ENCODE measurements at places on chromosomes 6 and 20.

GRCh38 chr6:106886922-106887797 is 87.4 kb downstream of the CD24 start:
- DNase-seq: no peak

- DNase-seq: no peak
Measured at GRCh38 chr6:41713159-41713649, 22.2 kb downstream of the TFEB start.

- no peak for DNase-seq
Measured at GRCh38 chr6:168221497-168222079, 98.0 kb downstream of the DACT2 start.

DNA sequence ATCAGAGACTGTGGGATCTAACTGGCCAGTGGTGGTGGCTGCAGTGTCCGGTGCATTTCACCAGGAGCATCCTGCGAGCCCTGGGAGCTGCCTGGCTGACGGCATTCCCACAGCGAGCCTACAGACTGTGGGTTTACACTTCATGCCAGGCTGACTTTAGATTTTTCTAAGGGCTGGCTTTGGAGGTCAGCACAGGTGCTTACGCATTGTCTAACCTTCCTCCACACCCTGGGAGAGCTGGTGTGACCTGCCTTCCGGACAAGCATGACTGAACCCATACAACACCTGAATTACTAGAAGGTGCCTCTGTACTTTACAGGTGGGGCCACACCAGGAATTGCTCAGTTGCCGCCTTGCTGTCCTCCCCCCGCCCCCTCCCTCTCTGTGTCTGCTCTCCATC is 96.2 kb downstream of the RREB1 start:
- no peak for DNase-seq

GRCh38 chr6:130019326-130020072 is 1.1 kb downstream of the L3MBTL3 start:
- DNase-seq: peak; percentile 46

DNA sequence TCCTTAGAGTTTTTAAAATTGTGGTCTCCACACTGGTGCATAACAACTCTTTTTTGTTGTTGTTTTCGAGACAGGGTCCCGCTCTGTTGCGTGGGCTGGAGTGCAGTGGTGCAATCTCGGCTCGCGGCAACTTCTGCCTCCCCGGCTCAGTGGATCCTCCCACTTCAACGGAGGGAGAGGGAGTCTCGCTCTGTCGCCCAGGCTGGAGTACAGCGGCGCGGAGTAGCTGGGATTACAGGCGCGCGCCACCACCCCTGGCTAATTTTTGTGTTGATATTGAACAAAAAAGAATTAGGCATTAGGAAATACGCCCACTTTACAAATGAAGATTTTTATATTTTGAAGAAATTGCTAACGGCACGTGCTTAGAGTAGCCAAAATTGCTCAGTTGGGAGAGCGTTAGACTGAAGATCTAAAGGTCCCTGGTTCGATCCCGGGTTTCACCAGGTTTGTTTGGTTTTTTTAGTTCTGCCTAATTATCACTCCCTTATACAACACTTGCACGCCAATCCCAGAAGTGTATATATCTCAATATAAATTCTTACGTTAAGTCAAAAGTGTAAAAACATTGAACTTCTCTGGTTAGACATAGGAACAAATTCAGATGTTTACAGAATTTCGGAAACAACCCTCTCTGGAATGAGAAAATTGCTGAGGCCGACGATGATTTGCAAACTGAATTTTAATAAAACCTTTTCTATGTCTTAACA is 159.6 kb downstream of the TRIM27 start:
- no peak for DNase-seq

DNA sequence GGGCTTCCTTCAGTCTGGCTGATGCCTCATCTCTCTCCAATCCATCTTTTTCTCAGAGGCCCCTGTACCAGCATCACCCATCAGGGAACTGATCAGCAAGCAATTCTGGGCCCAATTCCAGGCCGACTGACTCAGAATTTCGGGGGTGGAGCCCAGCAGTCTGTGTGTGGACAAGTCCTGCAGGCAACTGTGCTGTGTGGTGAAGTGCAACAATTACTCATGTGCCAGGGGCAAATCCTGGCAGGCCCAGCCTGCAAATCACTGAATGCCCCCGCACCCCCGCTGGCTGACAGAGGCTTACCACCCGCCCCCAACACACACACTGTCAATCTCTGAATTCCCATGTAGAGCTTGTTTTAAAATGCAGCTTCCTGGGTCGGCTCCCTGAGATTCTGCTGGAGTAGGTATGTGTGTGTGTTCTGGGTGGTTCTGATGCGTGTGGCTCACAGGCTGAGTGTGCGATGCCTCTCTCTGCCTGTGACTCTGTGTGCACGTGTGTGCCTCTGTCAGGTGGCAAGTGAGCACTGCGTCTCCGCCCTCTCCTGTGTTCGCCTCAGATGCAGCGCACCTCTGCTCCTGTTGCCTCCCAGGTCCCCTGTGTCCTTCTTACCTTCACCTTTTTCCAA is 45.4 kb downstream of the SSR1 start:
- no peak for DNase-seq

DNA sequence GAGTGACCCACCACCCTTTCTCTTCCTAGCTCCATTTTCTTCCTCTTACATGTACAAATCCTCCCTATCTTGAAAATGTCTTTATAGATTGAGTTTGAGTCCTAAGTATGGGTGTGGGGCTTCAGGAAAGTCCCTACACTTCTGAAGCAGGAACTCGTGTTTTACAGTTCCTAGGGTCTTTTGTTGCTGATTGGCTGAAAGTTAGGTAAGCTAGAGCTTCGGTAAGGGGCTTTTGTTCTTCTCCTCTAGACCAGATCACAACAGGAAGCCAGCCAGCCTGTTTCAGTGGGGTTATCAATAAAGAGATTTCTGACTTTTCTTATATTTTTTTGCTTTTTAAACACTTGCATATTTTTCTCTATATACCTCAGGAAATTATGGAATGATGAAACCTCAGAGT is 51.3 kb downstream of the CNR1 start:
- no peak for DNase-seq

- DNase-seq: no peak
Measured at GRCh38 chr6:149228311-149228955, 89.1 kb upstream of the TAB2 start.

DNA sequence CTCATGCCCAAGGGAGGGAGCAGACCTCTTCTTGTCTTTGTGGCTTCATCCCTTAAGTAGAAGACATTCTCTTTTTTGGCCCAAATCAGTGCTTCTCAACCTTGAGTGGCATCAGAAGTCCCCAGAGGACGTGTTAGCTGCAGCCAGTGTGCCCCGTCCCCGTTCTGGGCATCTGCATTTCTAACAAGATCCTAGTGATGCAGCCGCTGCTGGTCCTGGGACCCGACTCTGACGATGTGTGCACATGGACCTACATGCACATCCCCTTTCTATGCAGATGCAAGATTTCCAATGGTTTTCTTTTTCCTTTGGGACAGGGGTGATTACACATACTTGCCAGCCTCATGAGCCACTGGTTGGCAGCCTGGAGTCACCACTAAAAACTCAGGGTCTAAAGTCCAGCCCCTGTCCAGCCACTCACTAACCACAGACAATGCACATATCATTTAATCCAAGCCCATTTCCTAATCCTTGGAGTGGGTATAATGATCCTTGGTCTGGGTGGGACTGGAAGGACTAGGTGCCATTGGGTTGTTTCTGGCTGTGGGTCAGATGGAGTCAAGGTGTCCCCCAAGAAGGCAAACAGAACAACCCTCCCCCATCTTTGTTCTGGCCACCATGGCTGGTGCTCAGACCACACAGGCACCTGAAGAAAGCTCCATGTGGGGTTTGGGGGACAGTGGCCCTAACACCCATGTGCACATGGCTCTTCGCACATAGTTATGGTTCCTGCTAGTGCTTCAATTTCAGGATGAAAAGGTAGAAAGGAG is 6.4 kb downstream of the ACSS1 start:
- no peak for DNase-seq

DNA sequence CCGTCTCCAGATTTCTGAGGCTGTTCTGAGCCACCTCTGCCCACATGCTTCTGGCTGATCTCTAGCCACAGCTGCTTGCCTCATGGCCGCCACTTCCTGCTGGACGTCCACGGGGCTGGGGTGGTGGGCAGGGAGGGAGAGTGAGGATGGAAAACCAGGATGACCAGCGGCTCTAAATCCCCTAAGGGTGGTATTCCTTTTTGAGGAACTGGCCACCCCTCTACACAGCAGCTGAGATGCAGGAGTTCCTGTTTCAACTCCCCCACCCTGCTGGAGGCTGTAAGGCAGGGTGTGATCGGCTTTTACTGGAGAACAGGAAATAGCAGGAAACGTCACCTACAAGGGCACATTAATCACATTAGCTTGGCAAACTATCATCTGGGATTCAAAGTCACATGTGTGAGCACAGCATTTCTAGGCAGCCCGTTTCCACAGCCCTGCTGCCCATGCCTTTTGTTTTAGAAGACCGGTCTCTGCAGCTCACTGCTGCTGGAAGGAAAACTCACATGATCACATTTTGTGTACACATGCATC is 181.6 kb upstream of the ECI2 start:
- DNase-seq: no peak

DNA sequence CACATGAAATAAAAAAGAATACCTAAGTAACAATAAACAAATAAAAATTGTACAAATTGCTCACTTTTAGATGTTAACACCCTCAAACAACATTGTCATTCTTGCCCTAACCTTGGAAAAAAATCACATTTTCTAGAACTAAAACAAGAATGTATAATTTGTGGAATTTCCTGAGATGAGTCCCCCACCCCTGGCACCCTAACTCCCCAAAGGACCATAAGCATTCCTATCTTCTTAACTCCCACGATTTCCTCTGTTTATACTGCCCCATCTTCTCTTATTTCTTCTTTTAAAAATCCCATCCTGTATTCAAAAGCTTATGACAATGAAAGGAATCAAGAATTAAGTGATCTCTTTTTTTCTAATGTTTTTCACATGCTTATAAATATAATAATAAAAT is 70.9 kb downstream of the IBTK start:
- no peak for DNase-seq

DNA sequence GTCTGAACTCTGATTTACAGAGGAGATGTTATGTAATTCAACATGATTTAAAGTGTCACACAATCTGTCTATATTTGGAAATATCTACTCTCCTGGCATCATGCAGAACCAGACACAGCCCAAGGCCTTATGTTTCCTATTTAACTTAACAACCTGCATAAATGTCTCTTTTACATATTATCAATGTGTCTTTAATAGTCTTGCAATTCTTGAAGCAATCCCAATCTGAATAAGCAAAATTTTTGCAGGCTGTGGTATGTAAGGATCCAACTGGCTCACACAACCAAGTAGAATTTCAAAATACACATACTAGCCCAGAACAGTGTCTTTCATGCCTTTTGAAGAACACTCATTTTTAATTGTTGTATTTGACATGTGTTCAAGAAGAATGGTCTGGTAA is 443.2 kb downstream of the MAFB start:
- no peak for DNase-seq

DNA sequence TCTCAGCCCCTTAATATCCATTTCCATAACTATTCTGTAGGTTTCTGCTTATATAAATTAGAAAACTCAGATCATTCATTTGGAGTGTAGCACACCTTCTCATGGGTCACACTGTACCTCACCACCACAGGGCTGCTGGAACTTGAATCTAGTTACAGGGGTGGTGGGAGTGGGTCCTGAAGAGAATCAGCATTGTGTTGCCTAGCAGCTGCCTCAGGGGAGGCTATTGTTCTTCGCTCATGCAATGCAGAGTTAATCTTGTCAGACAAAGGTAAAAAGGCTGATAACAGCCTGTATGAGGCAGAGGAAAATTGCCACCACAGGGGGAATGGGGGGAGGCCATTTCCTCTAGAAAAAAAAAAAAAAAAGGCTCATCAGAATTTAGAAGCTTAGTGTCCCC is 496.0 kb upstream of the ADGRB3 start:
- DNase-seq: no peak

- no peak for DNase-seq
Measured at GRCh38 chr20:10739134-10739533, 65.3 kb upstream of the JAG1 start.

DNA sequence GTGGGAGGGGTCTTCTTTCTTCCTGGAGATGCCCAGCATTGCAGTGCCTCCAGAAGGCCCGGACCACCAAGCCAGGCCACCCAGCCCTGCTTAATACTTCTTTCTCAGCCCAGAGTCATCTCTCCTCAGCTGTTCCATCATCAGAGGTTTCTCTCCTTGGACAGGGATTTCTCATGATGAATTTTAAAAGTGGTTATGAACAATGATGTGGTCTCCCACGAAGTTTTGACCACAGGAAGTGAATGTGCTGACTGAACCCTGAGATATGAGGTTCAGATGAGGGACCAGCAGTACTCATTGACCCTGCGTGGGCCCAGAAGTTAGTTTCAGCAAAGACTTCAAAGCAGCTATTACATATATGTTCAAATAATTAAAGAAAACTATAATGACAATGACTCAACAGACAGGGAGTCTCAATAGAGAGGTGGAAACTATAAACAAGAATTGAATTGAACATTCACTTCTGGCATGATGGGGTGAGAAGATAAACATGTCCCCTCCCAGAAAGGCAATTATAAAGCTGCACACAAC is 114.5 kb upstream of the SLC22A16 start:
- no peak for DNase-seq

DNA sequence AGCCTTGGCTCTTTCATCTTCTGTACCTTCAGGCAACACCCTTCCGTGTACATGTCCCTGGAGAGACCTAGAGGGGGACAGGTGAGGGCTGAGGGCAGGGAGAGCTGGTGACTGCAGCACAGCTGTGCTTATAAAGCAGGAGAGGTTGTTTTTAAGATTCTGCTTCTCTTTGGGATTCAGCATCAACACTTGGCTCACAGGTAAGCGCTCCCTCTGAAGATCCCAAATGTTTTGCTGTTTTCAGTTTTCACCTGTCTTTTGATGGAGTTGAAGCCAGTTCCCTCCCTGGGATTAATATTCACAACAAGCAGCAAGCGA is 19.4 kb upstream of the TRAF3IP2 start:
- no peak for DNase-seq

DNA sequence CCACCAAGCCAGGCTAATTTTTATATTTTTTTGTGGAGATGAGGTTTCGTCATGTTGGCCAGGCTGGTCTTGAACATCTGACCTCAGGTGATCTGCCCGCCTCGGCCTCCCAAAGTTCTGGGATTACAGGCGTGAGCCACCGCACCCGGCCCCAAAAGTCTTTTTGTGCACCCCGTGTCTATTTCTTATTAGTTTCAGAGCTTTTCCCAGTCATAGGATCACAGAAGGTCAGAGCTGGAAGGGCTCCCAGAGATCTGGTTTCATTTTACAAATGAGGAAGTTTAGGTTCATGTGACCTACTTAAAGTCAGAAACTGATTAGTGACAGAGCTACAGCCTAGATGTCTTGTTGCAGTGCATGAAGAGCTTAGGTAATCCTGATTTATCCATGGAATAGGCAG is 1.6 kb upstream of the OGFRL1 start:
- DNase-seq: no peak

- no peak for DNase-seq
Measured at GRCh38 chr6:16594849-16595248, 166.4 kb downstream of the ATXN1 start.

- no peak for DNase-seq
Measured at GRCh38 chr20:45067087-45067486, 33.8 kb downstream of the KCNS1 start.

GRCh38 chr6:137754866-137755265 is 112.2 kb upstream of the TNFAIP3 start:
- no peak for DNase-seq

GRCh38 chr6:95093154-95093553 is 484.2 kb upstream of the MANEA start:
- DNase-seq: no peak

GRCh38 chr20:63072991-63073737 is 66.4 kb upstream of the BHLHE23 start:
- DNase-seq: no peak

- DNase-seq: no peak
Measured at GRCh38 chr6:36374194-36374593, 13.3 kb downstream of the ETV7 start.

- DNase-seq: no peak
Measured at GRCh38 chr6:30747300-30747687, 2.9 kb upstream of the IER3 start.

Measured in GM19239 (cell line).